NCI-H446 (cell line): ENCODE measurements at places on chromosomes 6 and 20.

DNA sequence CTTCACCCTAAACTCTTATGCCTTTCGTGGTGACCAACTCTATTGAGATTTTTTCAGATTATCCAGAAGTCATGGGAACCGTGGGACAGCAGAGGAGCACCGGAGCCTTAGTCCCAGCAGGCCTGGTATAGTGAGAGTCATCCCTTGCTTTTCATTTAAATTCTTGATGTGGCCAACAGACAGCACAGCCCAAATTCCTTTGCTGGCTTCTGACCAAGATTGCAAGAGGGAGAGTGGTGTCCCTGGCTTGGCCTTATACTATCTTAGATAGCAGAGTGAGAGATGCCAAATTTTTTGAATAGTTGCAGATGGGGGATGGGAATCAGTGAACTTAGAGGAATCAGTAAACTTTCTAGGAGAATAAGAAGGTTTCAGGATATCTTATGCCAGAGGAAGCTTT lies 7.8 kb downstream of the STX11 start:
- DNase-seq, result no peak

DNA sequence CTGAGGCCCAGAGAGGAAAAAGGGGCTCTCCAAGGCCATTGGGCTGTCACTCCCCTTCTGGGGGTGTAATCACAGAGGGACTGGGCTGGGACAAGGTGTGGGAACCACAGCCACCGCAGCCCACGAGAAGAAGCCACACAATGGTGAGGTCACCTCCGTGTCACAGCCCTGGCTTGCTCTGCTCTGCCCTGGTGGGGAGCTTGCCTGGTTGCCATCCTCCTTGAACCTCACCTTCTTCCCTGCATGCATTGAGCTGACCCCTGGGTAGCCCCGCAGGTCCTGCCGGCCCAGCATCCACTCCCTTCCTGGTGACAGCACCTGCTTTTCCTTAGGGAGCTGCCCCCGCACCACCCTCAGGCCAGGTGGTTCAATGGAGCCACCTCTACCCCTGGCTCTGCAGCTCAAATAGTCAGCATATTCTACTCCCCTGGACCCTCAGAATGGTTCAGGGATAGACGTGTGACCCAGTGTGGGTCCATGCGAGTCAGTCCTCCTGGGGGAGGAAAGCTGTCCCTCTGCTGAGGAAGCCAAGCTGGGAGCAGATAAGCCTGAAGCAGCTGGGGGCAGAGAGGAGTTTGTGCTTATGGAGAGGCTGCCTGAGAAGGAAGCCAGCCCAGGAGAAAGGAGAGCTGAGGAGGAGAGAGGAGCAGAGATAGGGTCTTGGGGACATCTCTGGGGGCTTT lies 21.3 kb downstream of the RBM38 start:
- DNase-seq, result no peak

DNA sequence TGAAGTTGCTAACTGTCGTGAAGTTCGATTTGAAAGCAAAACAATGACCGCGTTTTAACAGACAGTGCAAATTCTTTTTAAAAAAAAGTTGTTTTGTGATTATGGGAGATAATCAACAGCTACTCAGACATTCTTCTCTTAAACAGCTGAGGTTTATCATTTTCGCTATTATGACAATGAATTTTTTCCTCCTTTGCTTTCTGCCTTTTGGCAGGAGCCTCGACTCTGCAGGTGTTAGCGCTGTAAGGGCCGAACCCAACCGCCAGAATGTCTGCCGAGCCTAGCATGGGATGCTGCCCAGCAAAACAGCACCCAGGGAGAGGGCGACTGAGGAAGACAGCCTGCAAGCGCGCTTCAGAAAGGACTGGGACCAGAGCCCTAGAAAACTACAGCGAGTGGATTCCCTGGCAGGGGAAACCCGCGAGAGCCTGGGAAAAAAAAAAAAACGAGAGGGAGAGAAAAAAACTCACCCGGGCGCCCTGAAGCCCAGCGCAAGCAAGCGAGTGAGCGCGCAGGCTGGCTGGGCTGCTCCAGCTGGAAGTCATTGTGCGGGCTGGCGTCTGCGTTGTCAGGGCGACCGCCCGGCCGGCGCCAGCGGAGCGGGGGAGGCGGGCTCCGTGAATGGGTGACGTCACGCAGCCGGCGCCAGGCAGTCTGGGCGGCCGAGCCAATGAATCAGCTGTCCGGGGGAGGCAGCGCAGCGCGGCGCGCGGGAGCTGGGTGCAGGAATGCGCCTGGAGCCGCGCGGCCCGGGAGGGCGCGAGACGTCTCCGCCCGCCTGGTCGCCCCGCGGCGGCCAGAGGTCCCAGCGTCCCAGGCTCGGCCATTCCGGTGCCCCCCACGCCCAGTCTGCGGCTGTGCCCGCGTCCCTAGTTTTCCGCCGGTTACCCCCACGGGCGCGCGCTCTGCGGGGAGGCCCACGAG lies 32.7 kb upstream of the ID4 start:
- DNase-seq, result peak; percentile 95

DNA sequence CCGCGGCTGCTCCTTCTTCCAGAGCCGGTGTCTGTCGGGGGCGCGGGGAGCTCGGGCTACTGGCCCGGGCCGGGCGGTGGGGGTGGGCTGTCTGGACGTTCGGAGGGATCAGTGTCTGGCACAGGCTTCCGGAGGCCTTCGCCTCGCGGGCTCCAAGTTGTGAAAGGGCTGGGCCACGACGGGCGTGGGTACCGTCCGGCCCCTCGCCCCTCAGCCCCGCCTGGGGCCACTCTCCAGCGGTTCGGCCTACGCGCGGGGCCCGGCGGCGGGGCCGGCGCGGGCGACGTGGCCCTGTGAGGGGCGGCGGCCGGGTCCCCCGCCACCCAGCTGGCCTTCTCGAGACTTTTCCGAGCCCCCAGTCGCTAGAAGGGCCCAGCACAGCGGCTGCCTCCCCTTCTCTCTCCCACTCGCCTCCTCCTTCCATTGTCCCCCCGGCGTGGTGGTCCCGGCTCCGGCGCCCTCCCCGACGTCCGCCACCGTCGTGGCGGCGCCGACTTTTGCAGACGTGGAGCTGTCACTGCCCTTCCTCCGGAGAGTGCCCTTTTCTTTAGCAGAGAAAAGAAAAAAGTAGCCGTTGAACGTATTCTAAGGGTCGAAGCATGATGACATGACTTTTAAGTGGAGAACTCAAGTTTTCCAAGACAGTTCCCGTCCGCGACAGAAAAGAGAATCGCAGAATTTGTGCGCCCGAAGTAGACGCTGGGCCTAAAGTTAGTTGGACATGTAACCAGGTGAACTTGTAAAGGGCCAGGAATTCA lies 571 bp downstream of the ITCH start:
- no peak for DNase-seq

DNA sequence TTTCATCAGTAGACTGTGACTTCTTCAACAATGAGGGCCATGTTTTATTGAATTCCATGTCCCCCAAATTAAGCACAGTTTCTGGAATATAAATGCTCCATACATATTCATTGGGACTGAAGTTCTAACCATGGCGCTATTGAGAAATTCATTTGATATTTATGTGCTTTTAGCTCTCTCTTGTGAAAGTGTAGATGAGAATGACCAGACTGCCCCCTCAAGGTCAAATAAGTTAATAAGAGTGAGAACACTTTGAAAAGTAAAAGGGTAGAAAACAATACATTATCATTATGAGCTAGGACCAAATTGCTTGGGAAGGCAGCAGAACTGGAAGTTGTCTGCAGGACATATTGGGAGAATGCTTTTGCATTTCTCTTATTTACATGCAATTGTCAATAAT lies 597.9 kb downstream of the EPM2A start:
- DNase-seq, result no peak

- no peak for DNase-seq
Observed at GRCh38 chr6:45297320-45297719, 30.8 kb upstream of the RUNX2 start.

DNA sequence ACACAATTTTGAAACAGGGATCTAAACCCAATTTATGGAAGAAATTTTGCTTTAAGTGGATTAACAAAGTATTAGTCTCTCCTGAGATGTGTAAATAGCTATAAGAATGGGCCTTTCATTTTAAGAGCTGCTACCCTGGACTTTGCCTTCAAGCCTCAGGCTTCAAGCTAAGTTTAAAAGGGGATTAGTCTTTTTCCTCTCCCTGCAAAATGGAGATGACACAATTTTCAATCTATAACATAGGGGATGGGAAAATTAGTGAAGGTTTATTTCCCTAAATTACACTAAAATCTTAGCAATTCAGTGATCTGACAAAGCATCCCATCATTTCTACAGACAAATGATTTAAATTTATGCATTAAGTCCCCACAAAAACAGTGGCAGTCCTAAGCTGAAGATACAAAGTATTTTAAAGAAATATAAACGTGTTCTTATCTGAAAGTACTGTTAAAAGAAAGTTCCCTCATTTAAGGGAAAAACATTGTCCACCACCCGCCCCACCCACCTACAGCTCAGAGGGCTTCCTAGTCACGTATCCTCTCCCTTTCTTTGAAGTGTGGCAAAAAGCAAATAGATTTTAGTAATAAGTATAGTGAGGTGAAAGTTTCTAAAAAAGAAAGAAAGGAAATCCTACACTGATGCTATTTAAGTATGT lies 14.5 kb downstream of the ARHGAP18 start:
- no peak for DNase-seq

- no peak for DNase-seq
Observed at GRCh38 chr6:52254731-52255378, 10.6 kb upstream of the IL17F start.

GRCh38 chr6:7260291-7261031 lies 52.5 kb downstream of the SSR1 start:
- no peak for DNase-seq

DNA sequence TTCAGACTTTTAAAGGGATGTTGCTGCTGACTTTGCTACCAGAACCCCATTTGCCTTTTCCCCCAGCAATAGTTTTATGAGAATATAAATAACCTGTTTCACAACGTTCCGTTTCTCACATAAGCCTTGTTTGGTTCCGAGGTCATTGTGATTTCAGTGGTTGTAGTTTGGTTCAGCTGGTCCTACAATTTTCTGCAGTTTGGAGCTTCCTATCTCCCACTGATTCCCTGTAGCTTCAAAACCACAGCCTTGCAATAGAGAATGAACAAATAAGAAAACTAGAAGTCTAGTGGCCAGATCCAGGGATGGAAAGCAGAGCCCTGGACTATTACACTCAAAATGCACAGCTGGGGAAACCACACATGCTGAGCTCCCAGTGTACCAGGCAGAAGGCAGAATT lies 24.1 kb upstream of the SH3BGRL2 start:
- DNase-seq, result no peak

DNA sequence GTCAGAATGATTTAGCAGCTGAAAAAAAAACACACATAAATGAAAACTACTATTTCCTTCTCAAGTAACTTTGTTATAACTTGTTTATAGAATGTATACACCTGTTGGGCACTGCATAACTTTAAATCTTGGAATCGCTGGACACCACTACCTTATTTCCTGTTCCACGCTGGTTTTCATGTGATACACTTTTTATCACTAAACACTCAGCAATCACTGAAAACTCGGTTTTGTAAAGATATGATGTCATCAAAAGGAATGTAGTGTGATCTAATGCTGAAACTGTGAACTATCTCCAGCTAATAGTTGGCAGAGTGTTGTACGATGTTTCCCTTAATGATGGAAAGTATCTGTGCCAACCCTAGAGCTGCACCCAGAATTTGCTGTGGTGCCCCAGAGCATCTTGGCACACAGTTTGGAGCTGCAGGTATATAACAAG lies 127.9 kb downstream of the BACH2 start:
- DNase-seq, result no peak

DNA sequence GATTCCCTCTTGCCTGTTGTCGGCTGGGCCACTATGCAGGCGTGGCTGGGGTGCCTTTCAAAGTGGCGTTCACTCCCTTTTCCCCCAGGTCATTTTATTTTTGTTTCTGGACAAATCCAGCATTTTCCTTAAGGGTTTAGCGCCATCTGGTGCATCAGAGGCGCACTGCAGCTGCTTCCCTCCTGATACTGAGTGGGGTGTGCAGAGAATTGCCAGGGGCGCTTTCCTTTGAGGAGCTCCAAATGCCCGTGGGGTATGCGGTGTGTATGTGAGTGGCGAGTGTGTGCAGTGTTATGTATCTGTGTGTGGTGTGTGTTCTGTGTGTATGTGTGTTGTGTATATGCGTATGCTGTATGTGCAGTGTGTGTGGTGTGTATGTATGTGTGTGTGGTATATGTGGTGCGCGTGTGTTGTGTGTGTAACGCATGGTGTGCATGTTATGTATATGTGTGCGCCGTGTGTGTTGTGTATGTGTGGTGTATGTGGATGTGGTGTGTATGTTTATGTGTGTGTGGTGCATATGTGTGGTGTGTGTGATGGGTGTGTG lies 100.1 kb upstream of the AGPAT4 start:
- peak; percentile 66 for DNase-seq

- DNase-seq, result no peak
Observed at GRCh38 chr6:114376611-114377175, 33.9 kb upstream of the HS3ST5 start.

DNA sequence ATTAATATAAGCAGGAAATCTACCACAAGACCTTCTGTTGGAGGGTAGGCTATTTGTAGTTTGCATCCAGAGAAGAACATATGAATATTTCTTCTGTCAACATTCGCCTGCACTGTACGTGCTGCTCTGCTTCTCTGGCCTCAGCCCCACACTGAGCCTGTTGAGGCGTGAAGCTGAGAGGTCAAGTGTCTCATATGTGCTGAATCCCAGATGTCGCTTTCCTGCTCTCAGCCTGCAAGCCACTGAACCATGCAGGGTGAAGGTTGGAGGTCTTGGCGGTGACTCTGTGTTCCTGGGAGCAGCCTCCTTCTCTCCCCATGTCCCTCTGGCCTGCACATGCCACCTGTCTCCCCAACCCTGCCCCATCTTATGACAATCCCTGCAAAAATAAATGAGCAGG lies 83.6 kb downstream of the TMEM170B start:
- DNase-seq, result peak; percentile 39

GRCh38 chr6:150142670-150143515 lies at the start of gene PPP1R14C:
TSS of gene PPP1R14C (plus strand) at chr6:150143044. CDS start at chr6:150143193, 149 bp downstream.
- DNase-seq, result no peak

DNA sequence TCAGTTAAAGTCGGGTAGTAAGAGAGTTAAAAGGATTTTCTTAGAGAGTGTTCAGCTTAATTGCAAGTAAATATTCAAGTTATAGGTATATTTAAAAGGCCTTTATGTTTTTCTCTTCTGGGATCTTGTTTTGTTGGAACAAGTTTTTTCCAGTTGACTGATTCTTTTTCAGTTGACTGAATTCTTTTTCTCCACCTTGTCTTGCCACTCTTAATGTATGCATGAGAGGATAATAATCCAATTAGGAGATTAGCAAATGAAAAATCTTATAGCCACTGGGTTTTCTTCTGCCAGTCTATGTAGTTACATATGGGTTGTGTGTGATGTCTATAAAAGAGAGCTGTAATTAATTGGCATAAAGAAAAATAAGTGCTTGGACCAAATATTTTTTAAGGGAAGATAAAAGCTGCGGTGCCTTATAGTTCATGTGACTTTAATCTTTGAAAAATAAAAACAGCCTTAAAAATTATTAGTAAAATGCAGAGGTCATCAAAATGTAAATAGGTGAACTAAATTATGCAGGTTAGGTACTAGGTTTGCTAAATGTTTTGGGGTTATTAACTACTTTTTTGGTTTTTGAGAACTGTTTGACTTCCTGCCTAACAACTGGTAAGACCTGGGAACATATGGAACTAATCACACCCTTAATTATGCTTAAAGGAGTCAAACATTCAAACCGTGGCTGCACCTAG lies 367.2 kb downstream of the HTR1B start:
- DNase-seq, result no peak

GRCh38 chr6:81515562-81516453 lies 236.7 kb downstream of the TENT5A start:
- DNase-seq, result no peak

GRCh38 chr6:115819506-115819905 lies 241.2 kb downstream of the FRK start:
- DNase-seq, result no peak
